ENCODE measurements at places on chromosomes 6 and 20. TPM values are rescaled to one million over a fixed set of nuclear protein-coding genes. Genes with fewer than 3 reads are reported as not detected.

- H3K4me1 ChIP-seq, result no peaks in the 10 kb centered on the region
- no peak for DNase-seq
Measured at GRCh38 chr20:24996449-24997377, 4.2 kb upstream of the APMAP start.

- 0 out of 2 replicates have a peak, but pooled peaks cover 3% of the 10 kb centered on the region for H3K4me1 ChIP-seq
- no peaks in the 10 kb centered on the region for H3K27me3 ChIP-seq
- H3K36me3 ChIP-seq, result no peaks in the 10 kb centered on the region
- no peak for DNase-seq
- no peak overlapping the region for H3K4me3 ChIP-seq
Measured at GRCh38 chr20:48544402-48545339, 283.1 kb downstream of the PREX1 start.

The OR10C1 gene
- not detected for total RNA-seq

- DNase-seq, result no peak
- H3K27ac ChIP-seq, result no peak overlapping the region
- H3K27me3 ChIP-seq, result no peaks in the 10 kb centered on the region
- H3K4me1 ChIP-seq, result no peaks in the 10 kb centered on the region
- H3K36me3 ChIP-seq, result no peaks in the 10 kb centered on the region
Measured at GRCh38 chr6:13766201-13766634, 48.1 kb downstream of the MCUR1 start.

The CHRNA4 gene
- 2.7 TPM for total RNA-seq

- DNase-seq, result no peak
- no peaks in the 10 kb centered on the region for H3K27me3 ChIP-seq
- H3K4me1 ChIP-seq, result no peaks in the 10 kb centered on the region
- H3K4me3 ChIP-seq, result no peak overlapping the region
Measured at GRCh38 chr6:73000460-73000859, 224.8 kb downstream of the KHDC1L start.
